ENCODE measurements at places on chromosomes 1 and 21. TPM values are rescaled to one million over a fixed set of nuclear protein-coding genes. Genes with fewer than 3 reads are reported as not detected.

Gene ADAMTS4
- polyA plus RNA-seq: 0.04 TPM

Gene WDR77
- polyA plus RNA-seq: 28.1 TPM

Gene TACSTD2
- not detected for polyA plus RNA-seq

Gene C1orf53
- polyA plus RNA-seq: 5.6 TPM

Measured in CD14-positive monocyte (primary cell).